NCI-H1417 treated with DMSO at 0.1 percent for 48 hours (cell line): ENCODE measurements at places on chromosomes 3 and 15.

DNA sequence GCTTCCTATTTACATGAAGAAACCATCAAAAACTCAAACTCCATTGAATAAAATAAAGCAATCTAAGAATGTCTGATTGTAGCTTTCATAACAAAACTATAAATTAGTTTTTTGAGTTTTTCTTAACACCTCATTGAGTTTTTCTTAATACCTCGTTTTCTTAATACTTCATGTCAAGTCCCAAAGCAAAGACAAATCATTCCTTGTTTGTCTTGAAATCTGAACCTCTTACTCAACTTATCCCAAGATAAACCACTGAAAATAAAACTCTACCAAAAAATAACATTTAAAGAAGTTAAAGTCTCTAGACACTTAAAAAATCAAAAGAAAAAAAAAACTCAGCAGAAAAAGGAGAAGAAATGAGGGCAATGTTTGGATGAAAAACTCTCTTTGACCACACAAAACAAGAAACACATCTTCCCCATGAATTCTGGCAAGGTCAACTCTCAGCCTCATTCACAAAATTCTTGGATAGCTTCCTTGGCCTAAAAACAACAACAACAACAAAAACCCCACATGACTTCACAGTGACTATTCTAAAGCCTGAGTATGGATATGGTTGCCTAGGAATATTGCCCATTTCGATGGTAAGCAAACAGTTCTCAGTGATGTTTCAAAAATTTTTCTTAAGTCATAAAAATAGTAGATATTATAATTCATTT lies 38.2 kb downstream of the TMCC1 start:
- DNase-seq = no peak

GRCh38 chr3:178508443-178508825 lies 27.8 kb upstream of the KCNMB2 start:
- DNase-seq = no peak

GRCh38 chr3:27718459-27718858 lies 3.7 kb downstream of the EOMES start:
- no peak for DNase-seq

- DNase-seq = no peak
These were observed 15.7 kb upstream of the RASA2 start for GRCh38 chr3:141471160-141471559.
